Left ventricle myocardium superior (tissue), 1 donor: ENCODE measurements at places on chromosomes 2 and 18. TPM values are rescaled to one million over a fixed set of nuclear protein-coding genes. Genes with fewer than 3 reads are reported as not detected.

GKN1 gene
- total RNA-seq = not detected

EN1 gene
- total RNA-seq = not detected

MGAT4A gene
- 18.8 TPM for total RNA-seq

RAX gene
- not detected for total RNA-seq

GATA6 gene
- 62.3 TPM for total RNA-seq

ANO7 gene
- 1.1 TPM for total RNA-seq

NEMP2 gene
- total RNA-seq = 2.8 TPM

NYAP2 gene
- not detected for total RNA-seq

ATOH8 gene
- 29.6 TPM for total RNA-seq

DPP10 gene
- total RNA-seq = 0.27 TPM

B4GALT6 gene
- total RNA-seq = 11.9 TPM

CFC1 gene
- not detected for total RNA-seq

TPO gene
- 10.0 TPM for total RNA-seq

PLEKHH2 gene
- total RNA-seq = 1.1 TPM

SMYD1 gene
- 492 TPM for total RNA-seq

CTLA4 gene
- total RNA-seq = not detected
